Type B pancreatic cell (in vitro differentiated cells): ENCODE measurements at places on chromosomes 13 and 19. TPM values are rescaled to one million over a fixed set of nuclear protein-coding genes. Genes with fewer than 3 reads are reported as not detected.

WDR87 gene
- total RNA-seq = not detected in 2 replicates

- H3K27ac ChIP-seq = no peak overlapping the region
- H3K36me3 ChIP-seq = no peaks in the 10 kb centered on the region
- H3K27me3 ChIP-seq = no peaks in the 10 kb centered on the region
- no peak for DNase-seq
Measured at GRCh38 chr13:40306817-40307216, 359.6 kb downstream of the FOXO1 start.

LYPD3 gene
- 13.3 and 66.4 TPM in 2 replicates for total RNA-seq

DNA sequence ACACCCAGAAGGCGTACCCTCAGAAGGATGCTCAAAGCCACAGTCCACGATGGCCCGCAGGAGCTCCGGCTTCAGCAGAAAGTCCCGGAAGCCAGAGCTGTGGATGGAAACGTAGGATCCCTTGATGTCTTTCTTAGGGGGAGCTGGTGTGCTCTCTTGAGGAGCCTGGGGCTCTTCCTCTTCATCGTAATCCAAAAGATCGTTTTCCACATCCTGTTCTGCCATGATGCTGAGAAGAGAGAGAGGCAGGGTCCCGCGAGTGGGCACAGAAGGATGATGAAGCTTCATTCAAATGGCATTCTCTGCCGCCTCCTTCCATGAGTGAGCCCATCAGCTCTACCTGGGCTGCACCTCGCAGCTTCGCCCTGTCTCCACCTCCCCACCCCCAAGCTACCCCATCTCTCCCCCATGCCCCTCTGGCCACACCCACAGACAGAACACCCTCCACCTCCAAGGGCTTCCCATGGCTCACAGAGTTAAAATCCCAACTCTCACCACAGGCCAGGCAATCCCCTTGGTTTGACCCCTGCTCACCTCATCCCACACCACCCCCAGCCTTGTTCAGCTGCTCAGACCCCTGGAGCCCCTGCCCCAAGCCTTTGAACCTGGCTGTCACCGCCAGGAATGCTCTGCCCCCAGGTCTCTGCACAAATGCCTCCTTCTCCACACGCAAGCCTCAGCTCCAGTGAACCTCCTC, 6.0 kb downstream of the DDX39A start:
- H3K27me3 ChIP-seq = no peaks in the 10 kb centered on the region
- peak overlapping the region; percentile 39 for H3K4me3 ChIP-seq
- peaks cover 28% of the 10 kb centered on the region for H3K4me1 ChIP-seq
- H3K27ac ChIP-seq = peak overlapping the region; percentile 13
- DNase-seq = no peak

GRCh38 chr19:4183967-4184717, 1.7 kb downstream of the ANKRD24 start:
- H3K4me1 ChIP-seq = peaks cover 11% of the 10 kb centered on the region
- H3K27ac ChIP-seq = no peak overlapping the region
- DNase-seq = no peak
- H3K27me3 ChIP-seq = peaks cover 6% of the 10 kb centered on the region
- no peaks in the 10 kb centered on the region for H3K36me3 ChIP-seq

- H3K4me1 ChIP-seq = peaks cover 4% of the 10 kb centered on the region
- peaks cover 3% of the 10 kb centered on the region for H3K27me3 ChIP-seq
Measured at GRCh38 chr13:19781526-19781925, 1.2 kb downstream of the PSPC1 start.

- no peaks in the 10 kb centered on the region for H3K27me3 ChIP-seq
- no peak for DNase-seq
- H3K27ac ChIP-seq = no peak overlapping the region
- no peaks in the 10 kb centered on the region for H3K36me3 ChIP-seq
- H3K4me3 ChIP-seq = no peak overlapping the region
Measured at GRCh38 chr13:33932769-33933406, 114.9 kb downstream of the RFC3 start.

CYP2S1 gene
- total RNA-seq = 33.1 and 121 TPM in 2 replicates

- peaks cover 25% of the 10 kb centered on the region for H3K36me3 ChIP-seq
- H3K4me1 ChIP-seq = no peaks in the 10 kb centered on the region
- H3K27me3 ChIP-seq = no peaks in the 10 kb centered on the region
Measured at GRCh38 chr13:99320693-99321481, 13.7 kb upstream of the GPR183 start.

GRCh38 chr13:108859197-108860012, 230.0 kb downstream of the MYO16 start:
- H3K4me1 ChIP-seq = peaks cover 3% of the 10 kb centered on the region
- H3K27ac ChIP-seq = no peak overlapping the region
- no peaks in the 10 kb centered on the region for H3K27me3 ChIP-seq
